Gastroesophageal sphincter (tissue), 4 donors: ENCODE measurements at places on chromosomes 12 and 14. TPM values are rescaled to one million over a fixed set of nuclear protein-coding genes. Genes with fewer than 3 reads are reported as not detected.
A peak's percentile ranks its signal among the peaks of the same experiment; 100 is the strongest.

SRRM4 gene
- not detected for total RNA-seq

TESPA1 gene
- total RNA-seq: 3.2 TPM

PAH gene
- total RNA-seq: 0.67 TPM

NABP2 gene
- total RNA-seq: 23.7 TPM

ZNF84 gene
- 18.1 TPM for total RNA-seq

TMEM30B gene
- total RNA-seq: 1.7 TPM

SMCO2 gene
- total RNA-seq: not detected

SSTR1 gene
- 0.16 TPM for total RNA-seq

ANO4 gene
- 0.30 TPM for total RNA-seq

TCP11L2 gene
- total RNA-seq: 59.8 TPM

RNASE3 gene
- not detected for total RNA-seq

KLRC4 gene
- not detected for total RNA-seq

DNA sequence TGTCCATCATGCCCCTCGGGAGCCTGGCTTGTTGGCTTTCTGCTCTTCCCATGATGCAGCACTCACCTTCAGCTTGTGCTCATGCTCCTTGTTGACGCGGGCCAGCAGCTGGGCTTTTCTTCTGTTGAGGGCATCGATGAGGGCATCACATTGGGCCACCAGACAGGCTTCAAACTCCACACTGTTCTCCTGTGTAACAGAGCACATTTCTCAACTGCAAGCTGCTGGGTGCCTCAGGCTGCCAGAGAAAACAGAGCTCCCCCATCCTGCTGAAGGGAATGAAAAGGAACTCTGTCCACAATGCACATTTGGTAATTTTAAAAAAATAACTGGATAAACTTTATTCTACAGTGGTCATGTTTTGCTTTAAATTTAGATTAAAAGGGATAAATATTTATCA, 72.1 kb downstream of the TRIM9 start:
- peak; percentile 19 for ATAC-seq

GRCh38 chr12:40693207-40693821, 1.1 kb downstream of the CNTN1 start:
- ATAC-seq: peak; percentile 61

- no peak for ATAC-seq
These were observed 69.0 kb downstream of the KIF26A start for GRCh38 chr14:104207142-104208014.

- no peak for ATAC-seq
These were observed 3.2 kb downstream of the OR4K2 start for GRCh38 chr14:19878029-19878642.

DNA sequence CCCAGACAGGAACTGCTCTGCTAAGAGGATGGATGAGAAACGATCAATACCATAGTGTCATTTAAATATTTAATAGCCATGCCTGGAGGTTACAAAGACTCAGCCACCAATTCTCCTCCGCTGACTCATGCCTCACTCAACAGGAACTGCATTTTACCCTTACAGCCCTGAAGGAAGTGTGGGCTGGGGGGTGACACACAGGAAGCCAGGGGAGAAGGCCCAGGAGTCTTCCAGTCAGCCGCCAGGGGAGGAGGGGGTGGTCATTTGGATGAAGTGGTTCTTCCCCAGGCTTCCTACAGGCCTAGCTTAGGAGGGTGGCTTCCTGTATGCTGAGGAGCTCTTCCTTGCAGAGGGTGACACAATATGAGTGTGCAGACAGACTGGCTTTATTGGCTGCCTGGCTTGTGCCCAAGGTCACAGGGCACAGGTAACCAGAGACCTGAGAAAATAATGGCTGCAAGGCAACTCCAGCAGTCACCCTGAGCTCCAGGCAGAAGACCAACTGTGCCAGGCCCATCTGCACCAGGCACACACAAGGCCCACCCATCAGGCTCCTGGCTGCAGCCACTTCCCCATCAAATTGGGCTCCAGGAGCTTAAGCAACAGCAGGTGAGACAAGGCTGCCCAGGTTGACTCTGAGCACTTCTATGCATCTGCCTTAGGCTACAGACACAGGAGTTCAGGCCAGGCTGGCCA, 30.6 kb upstream of the RPLP0 start:
- ATAC-seq: no peak

- peak; percentile 56 for ATAC-seq
These were observed 622 bp downstream of the TECPR2 start for GRCh38 chr14:102363182-102363943.

- ATAC-seq: no peak
These were observed 25.1 kb downstream of the GRIP1 start for GRCh38 chr12:66653796-66654195.

DNA sequence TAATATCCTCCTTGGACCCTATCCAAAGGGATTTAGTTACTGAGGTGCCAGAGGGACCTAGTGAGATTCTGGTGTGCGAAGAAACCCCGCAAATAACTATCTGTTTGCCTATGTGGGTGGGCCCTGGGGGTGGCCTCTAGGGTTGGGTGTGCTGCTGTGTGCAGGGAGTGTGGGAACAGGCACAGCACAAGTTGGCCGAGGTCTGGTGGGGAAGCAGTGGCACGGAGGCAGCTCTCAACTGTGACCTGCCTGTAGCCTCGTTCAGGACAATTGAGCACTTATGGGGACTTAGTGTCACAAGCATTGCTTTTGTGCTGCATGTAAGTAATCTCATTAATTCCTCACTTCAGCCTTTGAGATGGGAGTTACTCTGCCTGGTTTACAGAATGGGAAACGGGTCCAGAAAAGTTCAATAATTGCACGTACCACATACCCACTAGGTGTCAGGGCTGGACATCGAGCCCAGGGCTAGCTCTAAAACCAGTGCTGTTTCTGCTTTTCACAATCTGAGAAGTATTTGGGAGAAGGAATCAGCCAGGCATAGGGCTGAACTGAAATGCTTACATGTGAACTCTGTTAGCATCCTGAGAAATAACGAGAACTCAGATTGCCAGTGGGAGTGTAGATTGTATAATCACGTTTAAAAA, 58.8 kb downstream of the TECPR2 start:
- ATAC-seq: no peak

DNA sequence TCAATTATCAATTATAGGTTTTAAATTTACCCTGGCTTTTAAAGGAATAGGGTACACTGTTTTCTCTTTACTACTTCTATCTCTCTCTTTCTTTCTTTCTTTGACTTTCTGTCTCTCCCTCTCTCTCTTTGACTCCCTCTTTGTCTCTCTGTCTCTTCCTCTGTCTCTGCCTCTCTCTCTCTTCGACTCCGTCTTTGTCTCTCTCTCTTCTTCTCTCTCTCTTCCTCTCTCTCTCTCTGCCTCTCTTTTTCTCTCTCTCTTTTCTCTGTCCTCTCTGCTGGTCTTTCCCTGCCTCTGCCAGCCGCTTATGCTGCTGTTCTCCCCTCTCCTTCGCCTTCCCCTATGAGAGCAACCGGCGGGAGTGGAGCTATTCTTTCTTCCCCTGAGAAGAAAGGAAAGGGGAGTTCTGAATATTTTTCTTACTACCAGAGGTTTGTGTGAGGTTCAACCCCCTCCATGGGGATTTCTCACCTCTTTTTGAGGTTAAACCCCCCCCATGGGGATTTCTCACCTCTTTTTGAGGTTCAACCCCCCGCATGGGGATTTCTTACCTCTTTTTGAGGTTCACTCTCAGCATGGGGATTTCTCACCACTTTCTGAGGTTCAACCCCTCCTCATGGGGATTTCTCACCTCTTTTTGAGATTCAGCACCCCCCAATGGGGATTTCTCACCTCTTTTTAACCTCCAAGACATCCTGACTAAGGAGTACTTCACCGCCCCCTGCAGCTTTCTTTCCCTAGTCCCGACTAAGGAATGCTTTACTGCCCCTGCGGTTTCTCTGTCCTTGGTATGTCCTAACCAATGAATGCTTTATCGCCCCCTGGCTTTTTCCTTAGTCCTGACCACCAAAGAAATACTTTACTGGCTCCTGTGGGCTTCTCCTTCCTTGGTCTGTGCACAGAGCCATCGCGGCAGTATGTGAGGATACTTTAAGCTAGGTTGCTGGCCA, 27.4 kb upstream of the DDHD1 start:
- ATAC-seq: no peak

DNA sequence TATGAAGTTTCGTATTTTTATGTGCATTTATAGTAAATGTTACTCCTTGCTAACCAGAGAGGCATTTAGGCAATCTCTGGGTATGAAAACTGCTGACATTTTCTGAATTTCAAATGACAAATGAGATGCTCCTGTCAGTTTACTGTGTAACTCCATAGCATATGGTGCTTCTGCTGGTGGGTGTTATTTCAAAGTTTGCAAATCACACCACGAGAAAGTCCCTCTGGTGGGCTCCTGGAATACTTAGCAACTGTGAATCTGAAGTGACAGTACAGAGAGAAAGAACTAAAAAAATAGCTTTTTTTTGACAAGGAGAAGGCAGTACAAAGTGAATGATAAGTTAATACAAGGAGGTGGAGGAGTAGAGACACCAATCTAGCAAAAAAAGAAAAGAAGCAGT, 161.5 kb downstream of the DERA start:
- no peak for ATAC-seq

DNA sequence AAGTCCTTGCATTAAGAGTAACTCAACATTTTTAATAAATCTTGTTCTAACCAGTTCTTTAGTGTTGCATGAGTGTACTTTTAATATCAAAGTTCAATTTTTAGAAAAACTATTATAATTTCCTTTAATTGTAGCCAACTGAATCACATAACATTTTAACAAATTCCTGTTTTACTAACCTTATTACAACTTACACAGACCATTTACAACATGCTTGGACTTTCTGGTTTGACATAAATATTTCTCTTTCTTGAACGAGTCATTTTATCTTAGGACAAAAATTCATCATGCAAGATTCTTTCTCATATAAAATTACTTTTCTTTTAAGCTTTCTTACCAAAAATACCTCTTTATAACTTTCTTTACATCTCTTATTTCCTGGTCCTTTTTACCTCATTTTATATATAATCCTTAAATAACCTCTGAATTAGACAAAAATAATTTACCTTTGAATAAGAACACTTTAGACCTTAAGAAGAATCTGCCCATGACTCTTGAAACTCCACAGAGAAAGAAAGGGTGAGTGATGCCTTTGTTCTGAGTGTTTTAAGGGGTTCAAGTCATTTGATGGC, 3.9 kb downstream of the SLCO1A2 start:
- no peak for ATAC-seq

DNA sequence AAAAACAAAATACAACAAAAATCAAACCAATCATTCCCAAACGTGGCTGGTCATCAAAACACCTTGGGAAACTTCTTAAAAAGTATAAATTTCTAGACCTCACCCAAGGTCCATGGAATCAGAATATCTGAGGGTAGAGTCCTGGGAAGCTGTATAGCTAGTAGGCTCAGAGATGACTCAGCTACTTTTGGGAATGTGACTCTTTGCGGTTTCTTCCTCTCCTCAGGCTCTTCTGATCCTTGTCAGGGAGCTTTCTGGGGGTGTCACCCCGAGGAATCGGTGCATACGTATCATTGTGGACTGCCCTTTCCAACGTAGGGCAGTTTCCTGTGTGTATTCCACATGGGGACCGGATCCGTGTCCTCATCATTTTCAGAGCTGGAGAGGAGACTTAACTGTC, 14.8 kb downstream of the JDP2 start:
- ATAC-seq: no peak

- ATAC-seq: peak; percentile 48
These were observed 203.1 kb downstream of the ITPR2 start for GRCh38 chr12:26629864-26630263.

DNA sequence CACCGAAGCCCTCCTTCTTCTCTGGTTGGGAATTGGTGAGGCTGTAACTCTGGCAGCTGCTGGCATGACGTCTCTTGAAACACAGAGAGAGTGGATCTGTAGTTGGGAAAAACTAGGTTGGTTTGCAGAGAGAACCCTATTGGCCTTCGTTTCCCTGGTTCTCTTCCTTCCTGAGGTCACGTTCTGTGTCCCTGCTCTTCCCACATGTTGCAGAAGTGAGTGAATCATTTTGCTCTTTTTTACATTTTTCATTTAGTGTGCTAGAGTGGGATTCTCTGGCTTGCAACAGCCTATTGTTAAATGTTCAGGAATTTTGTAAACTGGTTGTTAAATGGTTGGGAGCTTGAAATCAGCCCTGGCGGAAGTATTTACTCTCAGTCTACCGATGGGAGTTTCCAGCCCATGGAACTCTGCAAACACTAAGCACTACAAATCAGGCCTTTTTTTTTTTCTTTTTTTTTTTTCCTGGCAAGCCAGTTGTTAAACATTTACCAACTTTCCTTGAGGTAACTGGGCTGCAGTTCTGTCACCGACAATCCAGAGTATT, 26.8 kb upstream of the CKAP4 start:
- ATAC-seq: no peak

GRCh38 chr12:105978276-105978675, 160.5 kb downstream of the NUAK1 start:
- no peak for ATAC-seq

GRCh38 chr12:109926016-109926415, 25.9 kb downstream of the TCHP start:
- no peak for ATAC-seq

DNA sequence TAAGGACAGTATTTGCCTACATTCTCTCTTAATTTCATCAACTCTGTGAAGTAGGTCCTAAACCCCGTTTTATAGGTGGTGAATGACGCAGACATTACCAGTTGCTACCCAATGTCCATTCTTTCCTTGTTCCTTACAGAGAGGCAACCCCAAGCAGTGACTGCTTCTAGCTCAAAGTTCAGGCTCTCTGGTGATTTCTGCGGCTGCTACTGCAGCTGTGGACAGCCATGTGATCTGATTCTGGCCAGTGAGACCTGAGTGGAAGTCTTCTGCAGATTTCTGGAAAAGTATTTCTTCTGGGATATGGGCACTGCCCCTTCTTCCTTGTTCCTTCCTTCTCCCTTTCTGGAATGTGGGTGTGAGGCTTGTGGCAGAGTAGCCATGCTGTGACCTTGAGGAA, 82.9 kb downstream of the ARF6 start:
- ATAC-seq: no peak

- peak; percentile 78 for ATAC-seq
These were observed 4.3 kb upstream of the CD9 start for GRCh38 chr12:6195665-6196535.

- no peak for ATAC-seq
These were observed 128.1 kb downstream of the PAPOLA start for GRCh38 chr14:96630281-96630680.

DNA sequence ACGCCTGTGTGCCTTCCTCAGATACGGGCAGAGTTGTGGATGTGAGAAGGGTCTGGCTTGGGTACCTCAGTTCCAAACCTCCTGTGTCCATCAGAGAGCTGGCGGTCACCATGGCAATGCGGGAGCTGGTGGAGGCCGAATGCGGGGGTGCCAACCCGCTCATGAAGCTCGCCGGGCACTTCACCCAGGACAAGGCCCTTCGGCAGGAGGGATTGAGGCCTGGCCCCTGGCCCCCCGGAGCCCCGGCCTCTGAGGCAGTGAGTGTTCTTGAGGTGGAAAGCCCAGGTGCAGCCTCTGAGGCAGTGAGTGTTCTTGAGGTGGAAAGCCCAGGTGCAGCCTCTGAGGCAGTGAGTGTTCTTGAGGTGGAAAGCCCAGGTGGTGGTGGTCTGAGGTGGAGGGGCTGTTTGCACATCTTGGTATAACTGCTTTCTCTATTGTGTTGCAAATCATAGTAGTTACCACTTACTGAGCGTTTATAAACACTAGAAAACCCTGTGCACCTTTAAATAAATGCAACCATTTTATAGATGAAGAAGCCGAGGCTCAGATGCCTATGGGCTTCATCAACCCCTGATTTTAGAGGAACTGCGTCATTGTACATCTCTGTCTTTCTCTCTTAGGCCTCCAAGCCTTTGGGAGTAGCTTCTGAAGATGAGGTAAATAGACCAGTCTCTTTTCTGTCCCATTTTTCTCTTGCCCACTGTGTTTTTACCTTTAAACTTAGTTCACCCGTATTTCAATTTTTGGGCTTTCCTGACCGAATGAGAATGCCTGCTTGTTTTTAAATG, 976 bp downstream of the PEX5 start:
- peak; percentile 6 for ATAC-seq

GRCh38 chr12:62933220-62933601, 1.7 kb downstream of the PPM1H start:
- no peak for ATAC-seq
